ENCODE measurements at places on chromosomes 6 and 20.

GRCh38 chr6:146857980-146858347, 259.2 kb downstream of the ADGB start:
- no peak for DNase-seq

DNA sequence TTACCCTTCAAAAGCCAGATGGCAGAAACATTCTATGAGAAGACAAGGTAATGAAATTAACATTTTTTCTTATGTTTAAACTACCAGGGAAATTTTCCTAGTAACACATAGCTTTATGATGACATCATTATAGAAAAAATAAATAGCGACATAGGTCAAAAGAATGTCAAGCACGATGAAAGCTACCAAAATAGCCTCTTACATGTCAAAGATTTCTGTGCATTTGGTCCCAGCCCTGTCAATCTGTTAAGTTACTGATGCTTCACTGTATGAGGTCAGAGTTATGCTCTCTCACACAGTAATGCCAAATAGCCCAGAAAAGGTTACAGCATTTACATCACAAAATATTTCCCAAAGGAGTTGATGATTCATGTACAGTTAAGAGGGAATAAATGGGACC, 199.8 kb upstream of the DEFB112 start:
- DNase-seq: peak; percentile 0

DNA sequence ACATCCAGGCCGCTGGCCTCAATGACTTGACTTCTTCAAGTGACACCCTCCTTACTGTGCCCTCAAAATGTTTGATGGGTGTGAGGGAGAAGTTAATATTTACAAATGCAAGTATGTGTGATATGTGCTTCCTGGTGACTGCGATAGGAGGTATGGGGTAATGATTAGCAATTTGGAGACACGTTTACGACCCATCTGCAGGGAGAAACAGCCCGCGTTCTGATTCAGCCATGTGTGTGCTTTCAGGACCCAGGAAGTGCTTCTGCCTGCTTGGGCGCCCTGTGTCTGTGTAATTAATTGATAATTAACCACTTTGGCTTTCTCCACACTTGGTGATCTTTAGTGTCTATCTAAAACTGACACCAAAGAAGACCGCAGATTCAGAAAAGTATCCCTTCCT, 25.0 kb downstream of the SIRPA start:
- no peak for DNase-seq

GRCh38 chr6:44468835-44469234, 81.3 kb downstream of the CDC5L start:
- no peak for DNase-seq

GRCh38 chr20:25251558-25251957, 3.7 kb downstream of the PYGB start:
- DNase-seq: no peak

DNA sequence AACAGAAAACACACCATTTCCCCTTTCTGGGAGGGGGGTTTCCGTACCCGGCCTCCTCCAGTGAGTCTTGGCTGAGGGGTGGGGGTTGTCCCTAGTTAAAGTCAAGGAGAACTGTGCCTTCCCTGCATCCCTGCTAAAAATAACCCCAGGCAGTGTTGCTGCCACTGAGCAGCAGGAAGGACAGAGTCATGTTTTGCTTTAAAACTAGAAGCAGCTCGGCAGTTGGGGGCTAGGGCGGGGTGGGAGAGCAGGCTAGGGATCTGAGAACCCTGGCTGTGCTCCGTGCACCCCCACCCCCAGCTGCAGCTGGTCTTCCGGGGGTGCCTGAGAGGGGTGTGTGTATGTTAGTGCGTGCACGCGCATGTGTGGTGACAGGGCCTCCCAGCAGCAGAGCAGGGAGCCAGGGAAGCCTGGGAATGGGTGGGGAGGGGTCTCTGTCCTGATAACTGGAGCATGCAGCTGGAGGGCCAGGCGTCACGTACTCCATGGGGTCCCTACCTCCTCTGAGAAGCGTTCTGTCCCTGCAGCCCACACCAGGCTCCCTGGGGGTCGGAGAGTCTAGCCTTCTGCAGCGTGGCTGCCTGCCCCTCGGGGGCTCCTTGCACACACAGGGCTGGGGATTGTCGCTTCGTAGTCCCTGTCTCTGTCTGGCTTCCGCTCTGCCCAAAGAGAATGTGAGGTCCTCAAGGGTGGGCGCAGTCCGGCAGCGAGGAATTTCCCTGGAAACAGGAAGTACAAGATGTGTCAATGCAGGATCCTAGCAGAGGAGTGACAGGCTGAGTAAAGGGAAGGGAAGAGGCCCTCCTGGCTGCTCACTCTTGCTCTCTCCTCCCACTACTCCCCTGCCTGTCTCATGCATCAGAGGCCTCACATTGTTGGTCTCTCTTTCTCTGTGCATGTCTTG, 16.8 kb upstream of the ARMC12 start:
- DNase-seq: peak; percentile 69

- DNase-seq: no peak
Observed at GRCh38 chr6:134636186-134636799, 313.6 kb downstream of the ALDH8A1 start.

DNA sequence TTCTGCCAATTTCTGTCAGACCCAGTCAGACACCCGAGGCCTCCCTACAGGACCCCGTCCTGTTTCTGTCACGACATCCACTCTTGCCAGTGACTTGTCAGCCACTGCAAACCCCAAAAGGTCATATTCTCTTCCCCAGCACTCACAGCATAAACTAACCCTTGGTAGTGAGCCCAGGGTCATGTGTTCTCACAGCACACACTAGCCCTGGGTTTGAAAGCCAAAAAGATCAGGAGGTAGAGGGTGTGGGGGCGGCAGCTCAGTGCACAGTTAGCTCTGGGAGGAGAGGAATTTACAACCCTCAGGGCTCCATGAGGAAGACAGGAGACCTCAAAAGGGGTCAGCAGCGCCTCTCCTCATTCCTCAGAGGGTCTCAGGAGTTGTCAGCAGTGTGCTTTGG, 9.9 kb upstream of the SNX9 start:
- DNase-seq: peak; percentile 52

DNA sequence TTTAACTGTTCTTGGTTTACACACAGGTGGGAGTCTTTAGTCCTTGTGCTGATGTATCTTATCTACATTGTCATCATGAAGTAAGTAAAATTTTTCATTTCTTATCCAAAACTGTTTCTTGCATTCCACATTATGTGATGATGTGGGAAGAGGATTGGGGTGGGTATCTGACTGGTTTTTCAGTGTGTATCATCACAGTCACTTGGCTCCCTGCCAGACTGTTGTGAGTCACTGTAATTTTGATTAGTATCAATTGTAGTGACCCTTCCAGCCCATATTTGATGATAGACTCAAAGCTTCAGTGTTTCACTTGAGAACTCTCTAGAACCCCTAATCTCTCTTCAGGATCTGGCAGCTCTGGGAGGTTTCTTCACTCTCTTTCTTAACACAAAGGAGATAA, 84.5 kb upstream of the RIN2 start:
- DNase-seq: no peak

GRCh38 chr6:88872962-88873361, 90.5 kb downstream of the RNGTT start:
- DNase-seq: no peak

DNA sequence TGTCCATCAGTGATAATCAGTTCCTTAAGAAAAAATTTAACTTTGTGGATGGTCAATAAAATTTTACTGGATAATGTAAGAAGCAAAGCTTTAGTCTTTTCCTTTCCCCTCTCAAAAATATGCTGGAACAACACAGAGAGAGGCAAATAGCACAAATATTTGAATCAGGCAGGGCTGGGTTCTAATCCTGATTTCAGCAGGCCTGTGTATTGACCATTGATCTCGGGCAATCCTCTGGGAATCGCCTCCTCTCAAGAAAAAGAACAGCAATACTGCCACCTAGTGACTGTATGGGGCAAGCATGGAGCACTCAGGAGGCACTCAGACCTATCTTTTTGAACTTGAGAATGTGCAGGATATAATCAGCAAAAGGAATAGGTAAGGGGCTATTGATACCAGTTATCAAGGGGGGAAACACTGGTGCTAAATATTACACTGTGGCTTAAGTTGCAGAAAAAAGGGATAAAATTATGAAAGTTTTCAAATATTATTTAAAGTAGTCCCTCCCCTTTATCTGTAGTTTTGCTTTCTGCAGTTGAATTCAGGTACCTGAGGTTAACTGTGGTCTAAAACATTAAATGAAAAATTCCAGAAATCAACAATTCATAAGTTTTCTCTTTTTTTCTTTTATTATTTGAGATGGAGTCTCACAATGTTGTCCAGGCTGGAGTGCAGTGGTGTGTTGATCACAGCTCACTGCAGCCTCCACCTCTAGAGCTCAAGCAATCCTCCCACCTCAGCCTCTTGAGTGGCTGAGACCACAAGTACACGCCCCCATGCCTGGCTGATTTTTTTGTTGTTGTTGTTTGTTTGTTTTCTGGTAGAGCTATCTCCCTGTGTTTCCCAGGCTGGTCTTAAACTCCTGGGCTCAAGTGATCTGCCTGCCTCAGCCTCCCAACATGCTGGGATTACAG, 91.8 kb upstream of the NHSL1 start:
- DNase-seq: peak; percentile 85

DNA sequence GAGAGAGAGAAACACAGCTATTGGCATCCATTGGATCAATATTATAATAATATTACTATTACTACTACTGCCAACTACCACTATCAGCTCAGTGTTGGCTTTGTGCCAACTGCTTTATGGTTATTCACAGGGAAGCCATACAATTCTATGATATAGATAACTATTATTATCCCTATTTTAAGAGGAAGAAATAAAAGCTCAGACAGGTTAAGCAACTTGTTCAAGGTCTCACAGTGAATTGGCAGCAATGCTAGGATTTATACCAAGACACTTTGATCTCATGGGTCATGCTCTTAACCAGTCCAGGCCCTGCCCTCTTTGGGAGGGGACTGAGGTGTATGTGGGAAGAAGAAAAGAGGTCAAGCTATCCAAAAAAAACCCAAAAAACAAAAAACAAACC, 82.0 kb upstream of the TRAF3IP2 start:
- DNase-seq: no peak

- DNase-seq: no peak
Observed at GRCh38 chr20:62400541-62400940, 6.5 kb downstream of the CABLES2 start.

- DNase-seq: no peak
Observed at GRCh38 chr20:9454791-9455190, 59.6 kb upstream of the LAMP5 start.

DNA sequence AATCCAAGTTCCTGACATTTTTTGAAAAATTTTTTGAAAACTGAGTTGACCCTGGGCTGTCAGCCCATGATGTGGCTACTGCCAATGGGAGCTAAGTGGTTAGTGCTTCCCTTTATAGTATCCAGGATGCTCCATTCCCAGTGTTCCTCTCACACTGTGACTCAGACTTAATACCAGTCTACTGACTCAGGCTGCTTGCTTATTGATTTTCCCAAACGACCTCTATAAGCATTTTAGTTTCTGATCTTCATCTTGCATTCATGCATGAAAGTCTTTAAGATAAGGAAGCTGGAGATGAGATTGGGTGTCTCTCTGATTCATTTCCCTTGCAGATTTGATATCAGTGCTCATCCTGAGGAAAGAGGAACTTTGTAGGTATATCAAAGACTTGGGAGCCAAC, 560.0 kb downstream of the TBC1D32 start:
- DNase-seq: peak; percentile 0

- no peak for DNase-seq
Observed at GRCh38 chr20:63447320-63447719, 25.1 kb downstream of the KCNQ2 start.

DNA sequence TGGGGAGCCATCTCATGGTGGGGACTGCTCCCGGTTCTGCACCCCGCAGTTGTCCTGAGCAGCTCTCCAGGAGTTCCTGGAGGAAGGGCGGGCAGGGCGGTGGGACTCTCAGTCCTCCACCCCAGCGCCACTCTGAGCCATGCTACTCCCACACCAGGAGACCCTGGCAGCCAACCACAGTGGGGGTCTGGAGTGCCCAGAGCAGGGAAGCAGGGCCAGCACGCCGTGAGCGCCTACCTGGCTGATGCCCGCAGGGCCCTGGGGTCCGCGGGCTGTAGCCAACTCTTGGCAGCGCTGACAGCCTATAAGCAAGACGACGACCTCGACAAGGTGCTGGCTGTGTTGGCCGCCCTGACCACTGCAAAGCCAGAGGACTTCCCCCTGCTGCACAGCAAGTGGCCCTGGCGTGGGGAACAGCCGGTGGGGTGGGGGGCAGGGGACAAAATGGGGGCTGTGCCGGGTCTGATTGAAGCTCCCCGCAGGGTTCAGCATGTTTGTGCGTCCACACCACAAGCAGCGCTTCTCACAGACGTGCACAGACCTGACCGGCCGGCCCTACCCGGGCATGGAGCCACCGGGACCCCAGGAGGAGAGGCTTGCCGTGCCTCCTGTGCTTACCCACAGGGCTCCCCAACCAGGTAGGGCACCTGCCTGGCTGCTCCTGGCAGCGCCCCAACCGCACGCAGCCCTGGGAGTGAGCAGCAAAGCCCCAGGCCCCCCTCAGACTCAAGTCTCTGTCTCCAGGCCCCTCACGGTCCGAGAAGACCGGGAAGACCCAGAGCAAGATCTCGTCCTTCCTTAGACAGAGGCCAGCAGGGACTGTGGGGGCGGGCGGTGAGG, 1.6 kb upstream of the TNFRSF6B start:
- DNase-seq: no peak

GRCh38 chr6:108359901-108360882, 65.3 kb downstream of the AFG1L start:
- no peak for DNase-seq

- no peak for DNase-seq
Observed at GRCh38 chr6:150634964-150635292, 35.2 kb downstream of the PLEKHG1 start.

DNA sequence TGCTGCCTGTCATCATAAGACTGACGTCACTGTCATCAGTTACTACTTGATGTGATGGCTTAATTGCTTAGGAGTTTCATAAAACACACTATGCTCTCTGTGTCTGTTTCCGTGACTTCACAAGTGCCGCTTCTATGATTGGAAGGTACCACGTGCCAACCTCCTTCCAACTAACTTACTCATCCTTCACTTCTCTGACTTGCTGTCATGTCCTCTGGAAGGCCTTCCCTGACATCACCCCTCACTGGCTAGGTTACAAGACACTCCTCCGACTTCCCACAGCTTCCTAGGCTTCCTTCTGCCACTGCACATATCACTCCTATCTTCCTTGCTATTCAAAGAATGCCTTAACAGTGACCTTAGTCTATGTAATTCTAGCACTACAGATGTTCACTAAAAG, 20.4 kb downstream of the SERINC3 start:
- peak; percentile 94 for DNase-seq

DNA sequence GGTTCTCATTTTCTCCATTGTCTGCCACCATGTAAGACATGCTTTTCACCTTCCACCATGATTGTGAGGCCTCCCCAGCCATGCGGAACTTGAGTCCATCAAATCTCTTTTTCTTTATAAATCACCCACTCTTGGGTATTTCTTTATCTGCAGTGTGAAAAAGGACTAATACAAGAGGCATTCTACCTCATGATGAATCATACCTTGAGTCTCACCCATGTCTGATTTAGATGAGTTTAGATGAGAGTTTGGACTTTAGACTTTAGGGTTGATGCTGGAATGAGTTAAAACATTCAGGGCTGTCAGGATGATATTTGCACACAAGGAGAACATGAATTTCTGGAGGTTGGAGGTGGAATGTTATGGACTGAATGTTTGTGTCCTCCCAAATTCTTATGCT, 545.6 kb downstream of the C6orf118 start:
- DNase-seq: no peak

GRCh38 chr6:66264376-66264775, 557.4 kb upstream of the EYS start:
- no peak for DNase-seq

Data from fibroblast of pulmonary artery (primary cell).